Ascending aorta (tissue), 2 donors: ENCODE measurements at places on chromosomes 12 and 14. TPM values are rescaled to one million over a fixed set of nuclear protein-coding genes. Genes with fewer than 3 reads are reported as not detected.

DNA sequence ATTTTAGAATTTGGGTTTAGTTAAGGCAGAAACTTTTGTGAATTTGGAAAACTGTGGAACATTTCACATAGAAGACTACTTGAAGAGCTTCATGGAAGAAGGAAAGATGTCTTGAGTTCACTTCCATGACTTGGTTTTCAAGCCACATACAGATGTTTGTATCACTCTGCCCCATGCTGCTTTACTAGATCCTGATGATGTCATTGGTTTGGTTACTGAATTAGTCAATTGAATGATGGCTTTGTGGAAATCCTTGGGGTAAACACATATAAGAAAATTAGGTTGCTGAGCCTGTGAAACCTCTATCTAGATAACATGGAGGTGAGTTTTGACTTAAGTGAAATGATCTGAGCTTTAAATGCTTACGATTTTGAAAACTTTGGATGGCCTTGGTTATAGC is 90.6 kb downstream of the LRRK2 start:
- DNase-seq: no peak

- no peak for DNase-seq
Measured at GRCh38 chr12:28512406-28512805, 322.1 kb downstream of the CCDC91 start.

DNA sequence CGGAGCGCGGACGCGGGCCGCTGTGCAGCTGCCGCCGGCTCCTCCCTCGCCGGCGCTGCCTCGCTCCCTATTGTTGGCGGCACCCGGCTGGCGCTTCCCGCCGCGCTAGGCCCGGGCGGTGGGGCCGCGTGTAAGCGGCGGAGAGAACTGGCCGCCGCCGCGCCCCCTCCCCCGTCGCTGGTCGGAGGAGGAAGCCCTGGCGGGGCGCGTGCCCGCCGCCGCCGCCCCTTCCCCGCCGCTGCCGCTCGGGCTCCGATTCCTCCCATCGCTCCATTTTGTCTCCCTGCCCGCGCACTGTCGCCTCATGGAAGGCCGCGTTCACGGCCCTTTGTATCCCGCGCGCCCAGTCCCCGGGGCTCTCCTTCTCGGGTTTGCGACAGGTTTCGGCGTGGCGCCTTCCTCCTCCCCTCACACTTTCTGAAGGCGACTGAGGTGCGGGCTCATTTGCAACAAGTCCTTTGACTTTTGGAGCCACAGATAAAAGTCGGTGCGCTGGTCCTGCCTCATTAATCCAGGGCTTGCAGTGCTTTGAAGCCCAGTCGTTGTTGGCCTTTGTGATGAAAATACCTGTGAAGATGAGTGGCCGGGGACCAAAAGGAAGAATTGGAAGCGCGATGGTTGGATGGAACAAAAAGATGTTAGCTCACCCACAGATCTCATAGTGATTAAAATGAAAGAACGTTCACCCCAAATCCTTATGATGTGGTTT is 707 bp downstream of the CPSF6 start:
- DNase-seq: peak; percentile 69

The RASSF9 gene
- total RNA-seq: 1.9 TPM

The APOLD1 gene
- total RNA-seq: 189 TPM

The CLEC4C gene
- not detected for total RNA-seq

The AJUBA gene
- 11.6 TPM for total RNA-seq
